AG04449 (cell line): ENCODE measurements at places on chromosomes 6 and 20.

DNA sequence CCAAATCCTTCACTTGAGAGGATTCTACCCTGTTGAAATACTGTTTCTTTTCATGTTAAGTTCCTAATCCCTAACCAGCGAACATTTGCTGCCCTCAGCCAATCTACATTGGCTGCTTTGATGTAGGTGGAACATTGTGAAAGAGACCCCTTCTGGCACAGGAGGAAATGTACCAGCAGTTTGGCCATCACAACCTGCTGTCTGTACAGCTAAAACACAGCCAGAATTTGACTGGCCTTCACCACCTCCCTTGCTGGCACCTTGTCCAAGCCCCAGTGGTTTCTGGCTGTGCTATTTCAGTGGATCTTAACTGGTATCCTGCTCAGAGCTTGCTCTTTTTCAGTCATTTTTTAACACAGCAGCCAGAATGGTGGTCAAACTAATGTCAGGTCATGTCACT, 202.1 kb upstream of the EPHA7 start:
- no peak for DNase-seq

DNA sequence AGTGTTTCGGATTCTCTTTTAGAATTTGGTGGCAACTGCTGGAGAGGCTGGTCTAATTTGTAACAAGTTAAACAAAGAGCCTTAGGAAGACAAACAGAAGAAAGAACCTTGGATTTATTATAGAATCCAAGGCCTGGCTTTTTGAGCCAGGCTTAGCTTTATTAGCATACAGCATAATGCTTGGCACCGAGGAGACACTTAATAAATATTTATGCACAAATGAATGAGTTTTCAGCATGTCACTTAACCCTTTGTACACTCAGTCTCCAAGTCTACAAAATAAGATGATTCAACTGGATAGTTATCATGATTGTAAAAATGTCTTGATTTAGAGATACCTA, 38.2 kb upstream of the AFDN start:
- no peak for DNase-seq

DNA sequence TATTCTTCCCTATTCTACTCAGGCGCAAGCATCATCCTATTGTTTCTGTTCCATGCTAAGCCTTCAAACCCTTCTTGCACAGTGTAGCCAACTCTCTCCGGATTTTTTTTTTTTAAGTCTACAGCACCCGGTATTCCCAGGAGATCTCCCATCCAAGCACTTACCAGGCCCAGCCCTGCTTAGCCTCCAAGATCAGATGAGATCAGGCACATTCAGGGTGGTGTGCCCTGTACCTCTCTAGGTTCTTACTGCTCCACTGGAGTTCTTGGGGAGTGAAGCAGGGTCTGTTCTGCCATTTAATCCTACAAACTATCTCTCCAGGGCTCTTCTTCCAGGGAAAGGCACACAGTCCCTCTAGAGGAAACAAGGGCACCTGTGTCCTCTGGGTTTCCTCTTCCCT, 14.9 kb upstream of the NUP153 start:
- no peak for DNase-seq

DNA sequence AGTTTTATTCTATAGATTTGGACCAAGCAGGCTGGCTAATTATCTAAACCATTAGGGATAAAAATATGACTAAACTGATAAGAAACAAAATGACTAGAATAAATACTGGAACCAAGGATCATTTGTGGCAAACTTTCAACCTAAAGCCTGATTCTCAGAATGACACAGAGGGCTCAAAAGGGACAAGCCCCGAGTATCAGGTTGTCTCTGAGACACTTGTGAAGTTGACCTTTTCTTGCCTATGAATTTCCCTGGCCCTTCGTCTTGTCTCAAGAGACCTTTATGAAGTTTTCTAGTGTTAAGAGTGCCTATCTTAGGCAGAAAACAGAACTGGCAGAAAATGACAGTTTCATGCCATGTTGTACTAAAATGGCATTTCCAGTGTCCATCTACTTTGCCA, 68.3 kb downstream of the IMPG1 start:
- DNase-seq, result no peak

GRCh38 chr6:157994125-157994795, 12.6 kb downstream of the SYNJ2 start:
- no peak for DNase-seq

DNA sequence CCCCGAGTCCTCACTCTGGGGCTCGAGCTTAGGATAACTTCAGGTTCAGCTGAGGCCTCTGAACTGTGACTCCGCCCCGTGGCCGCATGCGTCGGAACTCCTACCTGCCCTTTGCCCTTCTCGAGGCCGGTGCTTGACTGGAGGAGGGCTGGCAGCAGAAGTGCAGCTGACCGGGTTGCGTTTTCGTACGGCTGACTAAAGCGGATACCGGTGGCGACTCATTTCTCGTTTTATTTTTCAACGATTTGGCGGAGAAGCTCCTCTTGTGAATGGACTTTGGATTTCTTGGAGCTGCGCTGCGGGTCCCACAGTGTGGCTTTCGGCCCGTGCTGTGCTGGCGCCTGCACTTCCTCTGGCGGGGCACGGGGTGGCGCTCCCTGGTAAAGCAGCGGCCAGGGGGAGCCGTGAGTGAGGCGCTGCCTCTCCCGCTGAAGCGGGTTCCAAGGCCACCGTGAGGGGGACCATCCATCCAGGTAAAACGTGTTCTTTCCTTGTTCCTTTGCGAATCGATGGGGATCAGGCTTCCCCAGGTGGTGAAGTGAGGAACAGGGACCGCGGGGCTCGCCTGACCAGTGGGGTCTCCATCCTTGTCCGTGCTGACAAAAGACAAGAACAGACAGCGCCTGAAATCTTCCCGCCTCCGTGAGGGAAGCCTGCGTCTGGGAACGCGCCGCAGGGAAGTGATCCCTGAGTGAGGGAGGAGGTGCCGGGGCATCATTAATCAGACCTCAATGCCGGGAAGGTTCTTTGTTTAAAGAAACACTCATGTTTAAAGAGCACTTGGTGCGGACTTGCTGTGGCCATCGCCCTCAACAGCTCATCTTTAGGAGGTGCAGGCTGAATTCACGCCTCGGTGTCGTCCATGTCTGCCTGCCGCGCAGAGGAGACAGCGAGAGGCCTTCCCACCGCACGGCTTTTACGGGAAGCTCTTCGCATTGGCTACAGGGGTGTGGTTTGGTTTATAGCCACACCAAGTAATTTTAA, 38.8 kb downstream of the ERMARD start:
- DNase-seq, result no peak

DNA sequence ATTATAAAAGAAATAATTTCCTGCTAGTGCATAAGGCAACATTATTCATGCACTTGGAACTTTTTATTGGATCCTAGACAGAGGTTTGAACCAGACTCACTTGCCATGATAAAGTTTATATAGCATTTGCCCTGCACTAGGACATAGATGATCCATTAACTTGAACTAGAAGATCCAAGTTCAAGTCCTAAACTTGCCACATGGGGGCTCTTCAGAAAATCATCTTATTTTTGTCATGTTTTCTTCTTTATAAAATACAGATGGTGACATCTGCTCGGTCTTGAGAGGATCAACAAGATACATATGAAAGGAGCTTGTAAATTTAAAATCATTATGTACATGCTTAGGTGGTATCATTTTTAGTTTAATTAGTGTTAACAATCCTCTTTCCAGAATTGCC, 94.5 kb downstream of the SIM1 start:
- DNase-seq, result no peak

DNA sequence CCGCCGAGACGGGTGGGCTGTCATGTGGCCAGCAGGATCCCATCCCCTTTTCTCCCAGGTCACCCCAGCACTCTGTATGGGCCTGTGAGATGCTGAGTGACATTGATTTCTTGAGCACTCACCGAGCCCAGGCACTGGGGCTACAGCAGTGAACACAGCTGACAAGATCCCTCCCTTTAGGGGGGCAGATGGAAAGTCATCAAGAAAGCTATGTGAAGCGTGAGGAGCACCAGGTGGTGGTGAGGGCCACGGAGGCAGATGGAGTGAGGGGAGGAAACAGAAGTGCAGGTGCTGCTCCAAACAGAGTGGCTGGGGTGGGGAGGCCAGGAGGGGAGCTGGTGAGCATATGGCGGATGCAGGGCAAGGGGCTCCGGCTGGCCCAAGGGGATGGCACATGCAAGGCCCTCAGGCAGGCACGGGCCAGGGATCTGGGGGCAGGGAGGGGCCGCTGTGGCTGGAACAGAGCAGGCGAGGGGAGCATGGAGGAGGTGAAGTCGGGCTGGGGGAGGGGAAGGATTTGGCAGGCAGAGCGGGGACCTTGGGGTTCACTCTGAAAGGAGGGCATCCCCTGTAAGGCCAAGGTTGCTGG, 184.0 kb downstream of the BMP7 start:
- no peak for DNase-seq

- no peak for DNase-seq
Observed at GRCh38 chr6:29656157-29656556, 735 bp upstream of the MOG start.

DNA sequence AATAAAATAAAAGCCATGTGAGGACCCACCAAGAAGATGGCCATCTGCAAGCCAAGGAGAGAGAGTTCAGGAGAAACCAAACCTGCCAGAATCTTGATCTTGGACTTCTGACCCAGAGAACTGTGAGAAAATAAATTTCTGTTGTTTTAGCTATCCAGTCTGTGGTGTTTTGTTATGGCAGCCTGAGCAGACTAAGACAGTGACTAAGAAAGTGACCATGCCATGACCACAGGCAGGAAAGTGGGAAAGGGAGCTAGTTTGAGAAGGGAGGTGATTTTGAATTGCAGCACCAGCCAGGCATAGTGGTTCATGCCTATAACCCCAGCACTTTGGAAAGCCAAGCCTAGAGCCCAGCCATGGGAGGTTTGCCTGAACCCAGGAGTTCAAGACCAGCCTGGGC, 21.9 kb upstream of the C6orf62 start:
- no peak for DNase-seq

- no peak for DNase-seq
Observed at GRCh38 chr6:108353853-108354252, 59.0 kb downstream of the AFG1L start.

DNA sequence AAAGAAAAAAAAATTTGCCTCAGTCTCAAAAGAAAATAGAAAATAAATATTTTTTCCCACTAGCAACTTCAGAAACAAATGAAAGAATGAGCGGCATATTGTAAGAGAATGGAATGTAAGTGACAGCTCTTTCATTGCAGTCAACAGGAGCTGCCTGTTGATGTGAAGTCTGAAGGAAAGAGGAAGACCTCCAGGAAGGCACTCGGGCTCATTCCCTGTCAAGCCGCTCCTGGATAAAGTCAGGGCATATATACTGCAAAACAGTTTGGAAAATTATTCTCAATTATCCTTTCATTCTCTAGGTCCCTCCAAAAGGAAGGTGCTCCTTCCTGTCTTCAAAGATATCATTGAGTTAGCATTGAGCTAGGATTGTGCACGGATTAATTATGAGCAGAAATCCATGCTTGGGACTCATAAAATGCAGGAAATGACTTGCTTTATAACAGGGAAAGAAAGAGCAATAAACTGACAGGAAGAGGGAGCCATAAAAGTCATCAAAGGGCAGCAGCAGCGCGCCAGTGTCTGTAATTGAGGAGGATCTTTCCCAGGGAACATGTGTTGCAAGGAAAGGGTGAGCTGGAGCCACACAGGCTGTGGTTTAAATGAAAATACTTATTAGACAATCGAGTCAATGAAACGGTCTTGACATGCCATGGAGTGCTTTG, 218.2 kb downstream of the C6orf118 start:
- no peak for DNase-seq

GRCh38 chr6:127176146-127176545, 57.7 kb downstream of the RSPO3 start:
- DNase-seq, result no peak

- DNase-seq, result no peak
Observed at GRCh38 chr6:136114661-136115060, 135.4 kb downstream of the MTFR2 start.

DNA sequence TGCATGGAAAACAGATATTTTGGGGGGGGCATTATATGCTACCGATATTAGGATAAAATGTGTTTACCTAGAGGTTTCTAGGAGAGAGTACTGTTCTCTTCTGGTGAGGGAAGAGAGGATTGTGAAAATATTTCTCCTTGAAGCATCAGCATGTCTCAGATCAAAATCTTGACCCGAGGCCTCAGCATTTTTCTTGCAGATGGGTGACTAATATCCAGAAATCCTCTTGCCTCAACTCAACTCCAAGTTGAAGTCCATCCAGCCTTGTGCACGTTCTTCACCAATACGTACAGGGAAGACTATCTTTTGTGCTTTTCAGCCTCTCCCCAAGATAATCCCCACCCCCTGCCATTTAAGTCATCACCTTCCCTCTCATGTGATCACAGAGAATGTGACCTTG, 59.5 kb downstream of the PRND start:
- DNase-seq, result no peak

- peak; percentile 46 for DNase-seq
Observed at GRCh38 chr6:154404791-154405400, 48.3 kb upstream of the IPCEF1 start.

- DNase-seq, result no peak
Observed at GRCh38 chr20:49983123-49983847, 505 bp downstream of the SNAI1 start.

DNA sequence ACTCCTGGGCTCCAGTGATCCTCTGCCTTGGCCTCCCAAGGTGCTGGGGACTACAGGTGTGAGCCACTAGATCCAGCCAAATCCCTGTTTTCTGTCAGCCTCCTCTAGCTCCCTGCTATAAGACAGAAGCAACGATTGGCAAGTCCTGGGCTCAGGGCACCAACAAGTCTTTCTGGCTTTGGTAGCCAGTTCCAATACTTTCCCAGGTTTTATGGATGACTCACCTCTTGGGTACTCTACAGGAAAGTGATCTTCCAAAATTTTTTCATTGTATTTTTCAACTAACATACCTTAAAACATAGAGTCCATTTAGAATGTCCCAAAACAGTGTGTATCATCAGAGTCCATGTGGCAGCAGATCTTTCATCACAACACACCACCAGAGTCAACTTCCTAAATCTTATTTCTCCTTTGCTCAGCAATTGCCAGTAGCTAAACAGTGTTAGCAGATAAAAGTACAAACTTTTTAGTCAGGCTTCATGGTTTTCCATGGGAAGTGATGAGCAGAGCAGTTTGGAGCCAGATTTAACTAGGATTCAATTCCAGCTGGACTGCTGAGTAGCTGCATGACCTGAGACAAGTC, 13.3 kb downstream of the GABBR1 start:
- DNase-seq, result no peak
